ENCODE measurements at places on chromosomes 2 and 18.

DNA sequence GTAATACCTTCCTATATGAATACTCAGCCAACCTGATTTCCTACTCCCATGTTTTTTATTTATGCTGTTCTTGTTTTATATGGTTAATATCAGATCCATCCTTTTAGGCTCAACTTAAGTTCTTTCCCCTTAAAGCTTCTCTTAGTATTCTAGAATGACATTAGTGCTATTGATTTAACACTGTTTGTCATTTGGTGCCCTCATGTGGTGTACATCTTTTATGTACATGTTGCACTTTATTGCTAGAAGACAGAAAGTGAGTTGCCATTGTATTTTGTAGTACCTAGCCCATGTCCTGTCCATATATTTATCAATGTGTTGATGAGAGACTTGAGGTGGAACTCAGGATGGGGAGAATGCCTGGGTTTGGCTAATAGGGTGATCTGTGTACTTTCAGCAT is 2.5 kb downstream of the HTRA2 start:
- DNase-seq, result peak; percentile 51

- no peak for DNase-seq
Measured at GRCh38 chr2:85601771-85602475, 575 bp downstream of the TMEM150A start.

- DNase-seq, result no peak
Measured at GRCh38 chr2:178928077-178928476, 120.9 kb upstream of the TTN start.

GRCh38 chr2:43318791-43319190 is 92.4 kb upstream of the ZFP36L2 start:
- DNase-seq, result no peak

DNA sequence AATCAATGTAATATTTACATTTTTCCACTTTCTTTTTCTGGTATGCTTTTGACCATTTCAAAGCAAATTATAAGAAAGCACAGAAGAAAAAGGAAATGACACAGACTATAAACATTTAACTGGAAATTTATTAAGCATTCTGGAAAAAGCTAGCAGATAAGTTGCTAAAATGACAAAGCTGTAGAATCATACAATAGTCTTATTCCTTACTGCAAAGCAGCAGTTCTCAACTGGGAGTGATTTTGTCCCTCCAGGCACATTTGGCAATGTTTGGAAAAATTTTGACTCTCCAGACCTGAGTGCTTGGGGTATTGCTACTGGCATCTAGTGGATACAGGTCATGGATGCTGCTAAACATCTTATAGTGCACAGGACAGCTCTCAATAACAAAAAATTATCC is 75.1 kb downstream of the MBD5 start:
- no peak for DNase-seq

DNA sequence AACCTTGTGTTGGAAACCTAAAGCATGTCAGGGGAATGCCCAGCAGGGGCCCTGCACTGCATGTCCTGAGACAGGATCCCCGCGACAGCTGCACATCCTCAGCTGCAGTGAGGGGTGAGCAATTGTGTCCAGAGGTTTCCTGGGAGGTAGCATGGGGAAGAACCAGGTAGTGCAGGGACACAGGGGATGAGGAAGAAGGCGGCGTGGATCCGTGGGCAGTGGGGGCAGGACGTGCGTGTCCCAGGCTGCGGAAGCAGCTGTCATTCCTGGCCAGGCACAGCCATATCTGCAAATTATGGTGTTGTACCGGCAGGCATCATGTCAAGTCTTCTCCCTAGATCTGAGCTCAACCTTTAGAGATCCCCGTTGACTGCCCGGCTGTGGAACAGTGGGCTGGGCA is 238.2 kb upstream of the MYT1L start:
- no peak for DNase-seq

DNA sequence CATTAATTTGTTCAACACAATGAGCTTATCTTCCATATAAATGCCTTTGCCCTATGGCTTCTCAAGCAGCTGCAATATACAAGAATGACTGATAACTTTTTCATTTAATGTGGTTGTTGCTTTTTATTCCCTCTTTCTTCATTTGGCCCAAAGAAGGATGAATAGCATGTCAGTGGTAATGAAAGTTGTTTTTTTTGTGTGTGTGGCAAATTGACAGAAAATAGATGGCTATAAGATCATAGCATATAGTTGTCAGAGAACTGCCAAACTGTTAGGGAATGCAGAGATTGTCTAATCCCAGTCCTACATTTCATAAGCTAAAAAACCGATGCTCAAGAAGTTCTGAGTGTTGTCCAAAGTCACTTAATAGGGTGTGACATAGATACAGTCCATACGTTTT is 244.3 kb downstream of the ACTR3 start:
- no peak for DNase-seq

DNA sequence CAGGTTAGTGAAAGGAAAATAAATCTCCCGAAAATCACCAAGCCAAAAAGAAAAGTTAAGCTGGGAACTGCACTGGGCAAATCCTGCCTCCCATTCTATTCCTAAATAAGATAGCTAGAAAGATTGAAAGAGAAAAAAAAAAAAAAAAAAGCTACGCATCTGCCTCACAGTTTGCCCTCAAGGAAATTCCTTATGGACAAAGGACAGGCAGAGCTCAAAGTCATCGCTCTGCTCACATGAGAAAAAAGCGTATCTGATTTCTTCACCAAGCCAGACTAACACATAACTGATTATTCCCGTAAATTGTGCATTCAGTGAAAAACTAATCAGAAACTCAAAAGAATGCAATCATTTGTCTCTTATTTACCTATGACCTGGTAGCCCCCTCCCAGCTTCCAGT is 50.0 kb downstream of the PUM2 start:
- DNase-seq, result no peak

GRCh38 chr18:49044898-49045297 is 94.1 kb upstream of the SMAD7 start:
- DNase-seq, result no peak

DNA sequence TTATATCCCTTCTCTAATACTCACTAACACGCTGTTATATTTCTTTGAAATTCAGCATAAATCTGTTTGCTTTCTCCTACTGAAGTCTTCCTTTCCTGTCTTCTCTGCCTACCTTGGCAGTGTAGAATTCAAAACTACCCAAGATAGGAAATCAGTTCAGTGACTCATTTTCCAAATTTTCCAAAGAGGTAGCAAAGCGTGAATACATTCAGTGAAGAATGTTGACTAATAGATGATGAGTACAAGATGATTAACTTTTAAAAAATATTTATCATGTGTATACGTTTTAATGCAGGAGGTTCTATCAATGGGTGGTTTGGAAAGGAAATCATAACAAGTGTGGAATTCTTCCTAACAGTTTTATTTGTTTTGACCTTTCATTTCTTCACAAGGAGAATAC is 201.9 kb upstream of the SLC8A1 start:
- DNase-seq, result no peak

- no peak for DNase-seq
Measured at GRCh38 chr18:62102221-62102620, 84.6 kb downstream of the PIGN start.

- no peak for DNase-seq
Measured at GRCh38 chr2:86416146-86416545, 25.0 kb upstream of the KDM3A start.

DNA sequence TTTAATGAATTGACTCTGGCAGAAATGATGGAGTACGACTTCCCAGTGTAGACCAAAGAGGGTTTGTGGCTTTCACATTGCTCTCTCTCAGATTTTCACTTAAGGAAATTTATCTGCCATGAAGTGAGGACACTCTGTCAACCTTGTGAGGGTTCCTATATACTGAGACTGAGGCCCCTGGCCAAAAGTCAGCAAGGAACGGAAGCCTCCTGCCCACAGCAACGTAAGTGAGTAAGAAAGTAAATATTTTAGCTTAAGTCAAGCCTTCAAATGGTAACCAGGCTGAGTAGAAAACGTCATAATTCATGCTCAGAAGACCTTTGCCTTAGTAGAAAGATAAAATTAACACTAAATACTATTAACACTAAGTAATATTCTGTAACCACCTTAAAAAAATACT is 1080.5 kb upstream of the ACVR2A start:
- DNase-seq, result no peak

GRCh38 chr2:130372833-130373807 is 17.3 kb downstream of the PTPN18 start:
- no peak for DNase-seq

DNA sequence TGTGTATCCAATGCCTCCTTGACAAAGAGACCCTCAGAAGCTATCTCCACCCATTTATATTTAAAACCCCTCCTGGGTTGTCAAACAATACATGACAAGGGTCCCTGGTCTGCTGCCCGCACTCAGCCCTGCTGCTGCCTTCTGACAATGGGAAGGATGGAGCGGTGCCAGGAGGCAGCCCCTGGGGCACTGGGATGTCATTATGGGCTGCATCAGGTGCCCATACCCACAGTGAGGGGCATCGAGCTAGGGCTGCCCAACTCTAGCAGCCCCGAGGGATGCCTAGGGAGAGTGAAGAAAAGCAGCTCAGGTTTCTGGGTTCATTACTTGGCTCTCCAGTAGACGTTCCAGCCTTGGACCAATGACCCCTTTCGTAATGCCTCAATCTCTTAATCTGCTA is 301.7 kb downstream of the ALK start:
- no peak for DNase-seq

GRCh38 chr2:170324640-170325046 is 146.7 kb downstream of the MYO3B start:
- peak; percentile 59 for DNase-seq

DNA sequence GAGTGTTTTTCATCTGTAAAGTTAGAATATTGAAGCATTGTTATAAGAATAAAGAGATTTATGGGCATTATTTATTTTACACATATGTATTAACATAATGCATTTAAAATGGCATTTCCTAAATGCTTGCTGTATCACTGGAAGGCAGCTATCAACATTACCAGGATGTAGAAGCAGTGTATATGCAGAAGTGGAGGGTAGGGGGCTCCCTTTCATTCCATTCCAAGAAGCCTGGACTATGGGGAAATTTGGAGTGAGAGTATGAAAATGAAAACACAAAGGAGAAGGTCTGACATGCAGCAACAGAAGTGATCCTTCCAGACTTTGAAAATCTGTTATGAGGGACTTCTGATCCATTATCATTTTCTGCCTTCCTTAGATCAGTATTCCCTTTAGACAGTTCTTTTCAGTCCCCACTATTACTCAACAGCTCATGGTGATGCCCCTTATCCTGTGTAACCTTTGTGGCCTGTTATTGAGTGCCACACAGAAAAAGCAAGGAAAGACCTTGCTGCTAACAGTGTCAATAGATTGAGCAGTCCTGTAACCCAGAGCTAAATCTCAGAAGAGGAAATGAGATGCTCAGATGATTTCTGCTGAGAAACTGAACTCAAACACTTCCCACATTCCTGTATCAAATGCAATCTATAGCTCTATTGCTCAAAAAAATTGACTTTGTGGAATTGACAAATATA is 216.6 kb downstream of the HNMT start:
- DNase-seq, result no peak

GRCh38 chr2:524442-524841 is 152.8 kb downstream of the TMEM18 start:
- DNase-seq, result no peak

DNA sequence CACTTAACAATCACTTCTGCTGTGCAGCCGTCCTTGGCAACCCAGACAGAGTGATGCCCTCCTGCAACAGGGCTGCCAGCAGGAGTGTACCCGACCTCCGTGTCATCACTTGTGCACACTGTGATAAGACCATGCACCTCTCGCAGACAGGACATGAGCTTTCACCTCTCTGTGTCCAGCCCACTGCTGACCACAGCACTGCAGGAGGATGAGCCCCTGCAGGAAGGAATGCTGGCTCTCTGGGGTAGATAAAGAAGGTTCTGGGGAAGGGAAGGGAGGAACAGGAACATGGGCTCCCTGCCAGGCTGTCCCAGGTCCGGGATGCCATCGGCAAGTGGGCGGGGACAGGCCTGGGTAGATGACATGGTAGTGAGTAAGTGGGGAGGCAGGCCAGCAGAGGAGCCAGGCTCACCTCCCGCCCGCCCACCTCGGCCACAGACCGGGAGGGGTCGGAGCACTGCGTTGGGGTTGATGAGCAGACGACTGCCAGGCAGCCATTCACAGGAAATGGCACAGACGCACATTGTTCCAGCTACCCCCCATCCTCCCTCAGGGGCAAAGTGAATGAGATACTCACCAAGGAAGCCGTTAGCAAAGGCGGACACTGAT is 18.6 kb upstream of the COL6A3 start:
- DNase-seq, result no peak

- no peak for DNase-seq
Measured at GRCh38 chr2:873651-874580, 76.7 kb upstream of the SNTG2 start.

GRCh38 chr2:211176514-211177141 is 620.2 kb downstream of the CPS1 start:
- no peak for DNase-seq

GRCh38 chr18:10032331-10033015 is 118.7 kb downstream of the VAPA start:
- no peak for DNase-seq

- no peak for DNase-seq
Measured at GRCh38 chr2:228321015-228321414, 139.5 kb upstream of the SPHKAP start.

DNA sequence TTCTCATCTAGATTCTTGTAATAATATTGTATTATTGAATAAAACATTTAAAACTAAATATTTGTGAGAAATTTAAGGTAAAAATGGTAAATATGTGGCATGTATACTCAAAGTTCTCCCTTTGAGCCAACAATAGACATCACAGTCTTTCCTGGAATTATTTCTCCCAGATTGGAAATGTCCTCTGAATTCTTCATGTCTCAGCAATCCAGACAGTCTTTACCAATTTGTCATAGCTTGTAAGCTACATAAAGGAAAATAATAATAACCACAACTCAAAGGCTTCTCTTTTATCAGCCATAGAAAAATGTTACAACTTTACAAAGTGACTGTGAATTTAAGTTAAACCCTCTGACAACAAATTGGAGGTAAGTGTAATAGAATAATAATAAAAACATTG is 784.9 kb downstream of the EPHA4 start:
- no peak for DNase-seq

DNA sequence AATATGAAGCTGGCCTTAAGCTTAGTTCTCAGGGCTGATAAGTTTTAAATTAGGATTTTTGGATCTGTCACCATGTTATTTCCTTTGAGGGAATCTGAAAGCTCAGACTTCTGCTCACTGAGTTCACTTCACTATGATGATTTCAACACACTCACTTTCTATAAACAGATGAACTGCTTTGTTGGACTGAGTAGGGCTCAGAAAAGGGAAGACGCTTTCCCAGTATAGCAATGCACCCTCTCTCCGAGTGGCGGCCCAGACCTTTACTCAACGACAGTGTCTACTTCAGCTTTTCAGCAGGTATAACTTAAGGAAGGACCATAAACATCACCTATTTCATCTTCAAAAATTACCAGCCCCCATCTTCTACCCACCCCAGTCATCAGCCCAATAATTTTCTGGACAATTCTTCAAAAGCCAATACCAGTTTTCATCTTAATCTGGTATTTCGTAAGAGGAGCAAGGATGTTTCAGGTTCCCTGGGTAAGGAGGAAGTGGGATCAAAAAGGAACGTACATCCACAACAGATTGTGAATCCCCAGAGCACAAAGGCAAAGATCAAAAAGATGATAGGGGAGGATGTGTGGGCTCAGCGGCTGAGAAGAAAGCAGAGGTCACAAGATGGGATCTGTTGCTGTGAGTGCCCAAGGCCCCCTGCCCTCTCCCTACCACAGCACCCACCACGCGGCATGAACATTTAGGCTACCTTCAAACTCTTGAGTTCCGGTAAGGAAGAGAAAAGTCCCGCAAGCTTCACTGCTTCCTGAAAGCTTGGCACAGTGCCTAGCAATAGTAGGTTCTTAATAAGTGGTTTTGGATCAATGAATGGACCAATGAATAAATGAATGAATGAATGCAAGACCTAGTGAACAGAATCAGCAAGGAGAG is 41.9 kb downstream of the LPIN2 start:
- no peak for DNase-seq

GRCh38 chr18:12748671-12749070 is 45.8 kb downstream of the PSMG2 start:
- no peak for DNase-seq
